ENCODE measurements at places on chromosomes 1 and 21.
A peak's percentile ranks its signal among the peaks of the same experiment; 100 is the strongest.

- no peak for DNase-seq
These were observed 537.7 kb downstream of the BRINP3 start for GRCh38 chr1:189939967-189940366.

- DNase-seq, result no peak
These were observed 47.2 kb upstream of the NBPF3 start for GRCh38 chr1:21392587-21393263.

DNA sequence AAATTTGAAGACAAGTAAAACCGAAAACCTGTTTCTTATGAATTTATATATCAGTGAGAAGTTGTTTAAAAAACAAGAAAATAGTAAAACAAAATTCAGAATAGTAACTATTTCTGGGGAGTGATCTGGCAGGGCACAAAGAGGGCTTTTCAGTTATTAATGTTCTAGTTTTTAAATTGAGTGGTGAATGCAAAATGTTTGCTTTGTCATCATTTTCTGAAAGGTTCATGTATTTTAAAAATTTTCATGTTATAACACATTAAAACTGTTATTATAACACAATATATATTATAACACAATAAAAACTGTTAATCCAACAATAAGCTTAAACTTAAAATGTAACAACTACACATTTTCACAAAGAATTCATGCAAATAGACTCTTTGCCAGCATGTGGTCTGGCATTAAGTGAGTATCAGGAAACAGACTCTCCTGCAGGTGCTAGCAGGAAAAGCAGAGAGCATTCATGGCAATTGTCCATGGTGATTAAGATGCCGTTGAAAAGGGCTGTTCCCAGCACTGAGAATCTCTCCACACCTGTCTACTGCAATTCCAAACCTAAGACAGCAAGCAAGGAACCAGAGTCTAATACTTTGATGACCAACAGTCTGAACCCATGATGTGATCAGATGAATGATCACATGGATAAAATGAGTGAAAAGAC, 204.9 kb downstream of the TBX15 start:
- peak; percentile 2 for DNase-seq

- no peak for DNase-seq
These were observed 10.1 kb downstream of the VANGL2 start for GRCh38 chr1:160410406-160411005.

GRCh38 chr1:164754088-164754600, 195.2 kb downstream of the PBX1 start:
- no peak for DNase-seq

GRCh38 chr21:26028183-26028582, 142.4 kb downstream of the APP start:
- DNase-seq, result no peak

DNA sequence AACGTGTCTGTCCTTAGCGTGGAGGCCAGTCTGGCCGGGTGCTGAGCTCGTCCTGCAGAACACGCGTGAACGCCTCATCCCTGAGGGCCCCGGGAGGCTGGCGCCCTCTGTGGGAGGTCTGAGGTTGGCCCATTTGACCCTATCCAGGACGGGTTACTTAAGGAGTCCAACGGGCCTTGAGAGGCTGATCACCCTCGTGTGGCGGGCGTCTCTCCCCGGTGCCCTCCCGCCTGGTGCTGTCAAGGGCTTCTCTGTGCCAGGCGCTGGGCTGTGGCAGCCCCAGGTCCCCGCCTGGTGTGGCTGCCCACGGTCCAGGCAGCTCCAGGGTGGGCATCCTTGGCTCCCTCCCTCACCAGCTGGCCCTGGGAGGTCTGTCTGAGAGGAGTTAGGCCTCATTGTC, 9.7 kb downstream of the SKI start:
- DNase-seq, result no peak

DNA sequence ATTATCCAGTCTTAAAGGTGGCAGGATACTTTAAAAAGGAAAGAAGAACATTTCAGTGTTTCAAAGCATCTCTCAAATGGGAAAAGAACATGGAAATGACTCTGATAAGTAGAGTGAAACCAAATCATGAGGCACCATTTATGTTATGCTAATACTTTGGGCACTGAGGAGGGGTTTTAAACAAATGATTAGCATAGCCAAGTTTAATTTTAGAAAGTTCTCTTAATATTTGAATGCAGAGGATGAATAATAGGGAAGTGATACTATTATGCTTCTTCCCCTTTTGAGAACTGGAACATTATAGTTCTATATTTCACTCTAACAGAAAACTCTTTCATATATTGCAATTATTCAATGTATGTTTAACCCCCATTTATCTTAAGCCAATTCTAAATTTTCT, 1181.9 kb upstream of the PRMT6 start:
- no peak for DNase-seq

DNA sequence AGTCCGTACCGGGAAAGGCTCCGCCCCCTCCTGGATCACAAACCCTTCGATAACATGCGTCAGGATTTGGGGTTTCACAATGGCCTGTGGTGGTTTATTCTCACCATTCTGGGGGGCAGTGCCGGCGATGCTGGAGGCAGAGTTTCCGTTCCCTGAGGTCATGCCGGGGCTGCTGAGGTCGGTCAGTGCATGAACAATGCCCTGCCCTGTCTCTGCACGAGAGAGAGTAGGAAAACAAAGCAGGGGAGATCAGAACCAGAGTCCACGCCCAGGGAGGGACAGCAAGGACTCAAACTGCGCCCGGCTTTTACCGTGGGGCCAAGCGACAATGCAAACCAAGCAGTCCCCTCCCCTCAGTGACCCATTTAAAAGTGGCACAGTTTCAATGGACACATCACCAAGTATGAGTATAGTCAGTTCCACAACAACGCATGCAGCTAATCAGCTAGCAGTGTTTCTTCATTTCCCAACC, 13.2 kb upstream of the A3GALT2 start:
- no peak for DNase-seq

GRCh38 chr1:211752951-211753486, 77.5 kb downstream of the LPGAT1 start:
- no peak for DNase-seq

GRCh38 chr1:143694085-143694484, 277.7 kb downstream of the FAM72C start:
- DNase-seq, result no peak

GRCh38 chr21:22898051-22898665, 1899.9 kb downstream of the NCAM2 start:
- no peak for DNase-seq

DNA sequence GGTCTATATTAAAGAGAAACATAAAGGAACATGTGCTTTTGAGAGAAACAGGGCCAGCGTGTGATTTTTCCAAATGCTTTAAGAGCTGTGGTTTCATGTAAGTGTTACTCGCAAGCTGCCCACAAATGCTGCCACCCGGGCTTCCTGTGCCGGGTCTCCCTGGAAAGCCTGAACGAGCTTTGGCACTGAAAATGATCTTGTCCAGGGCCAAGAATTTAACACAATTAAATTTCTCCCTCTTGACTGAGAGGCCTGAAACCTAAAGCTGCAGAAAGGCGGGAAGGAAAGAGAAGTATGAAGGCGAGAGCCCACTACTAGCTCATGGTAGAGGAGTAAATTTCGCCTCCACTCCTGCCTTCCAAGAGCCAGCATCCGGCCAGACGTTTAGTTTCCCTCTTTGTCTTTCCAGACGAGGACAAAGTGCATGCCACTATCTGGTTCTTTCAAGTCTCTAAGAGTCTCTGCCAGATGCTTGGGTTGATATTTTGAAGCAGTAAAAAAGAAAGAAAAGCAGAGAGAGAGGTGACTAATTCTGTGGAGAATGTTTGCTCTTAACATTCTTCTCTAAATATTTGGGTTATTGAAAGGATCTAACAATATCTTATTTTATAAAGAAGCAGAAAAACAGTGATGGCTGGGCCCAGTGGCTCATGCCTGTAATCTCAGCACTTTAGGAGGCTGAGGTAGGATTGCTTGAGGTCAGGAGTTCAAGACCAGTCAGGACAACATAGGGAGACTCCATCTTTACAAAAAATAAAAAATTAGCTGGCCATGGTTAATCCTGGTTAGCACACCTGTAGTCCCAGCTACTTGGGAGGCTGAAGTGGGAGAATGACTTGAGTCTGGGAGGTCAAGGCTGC, 100.0 kb upstream of the HNRNPU start:
- no peak for DNase-seq

GRCh38 chr1:150826299-150826698, 18.2 kb upstream of the CTSK start:
- DNase-seq, result no peak

- no peak for DNase-seq
These were observed 364.2 kb upstream of the ST6GALNAC5 start for GRCh38 chr1:76503100-76503499.

Data from NCI-H2081 treated with DMSO at 0.1 percent for 48 hours (cell line).